Activated CD8-positive, alpha-beta memory T cell treated with anti-CD3 and anti-CD28 coated beads, Interleukin-2, amount 50 U/mL, for 4 hours (primary cell): ENCODE measurements at places on chromosomes 16 and 17.

- no peak for DNase-seq
These were observed 163.3 kb upstream of the GSE1 start for GRCh38 chr16:85449885-85450245.

DNA sequence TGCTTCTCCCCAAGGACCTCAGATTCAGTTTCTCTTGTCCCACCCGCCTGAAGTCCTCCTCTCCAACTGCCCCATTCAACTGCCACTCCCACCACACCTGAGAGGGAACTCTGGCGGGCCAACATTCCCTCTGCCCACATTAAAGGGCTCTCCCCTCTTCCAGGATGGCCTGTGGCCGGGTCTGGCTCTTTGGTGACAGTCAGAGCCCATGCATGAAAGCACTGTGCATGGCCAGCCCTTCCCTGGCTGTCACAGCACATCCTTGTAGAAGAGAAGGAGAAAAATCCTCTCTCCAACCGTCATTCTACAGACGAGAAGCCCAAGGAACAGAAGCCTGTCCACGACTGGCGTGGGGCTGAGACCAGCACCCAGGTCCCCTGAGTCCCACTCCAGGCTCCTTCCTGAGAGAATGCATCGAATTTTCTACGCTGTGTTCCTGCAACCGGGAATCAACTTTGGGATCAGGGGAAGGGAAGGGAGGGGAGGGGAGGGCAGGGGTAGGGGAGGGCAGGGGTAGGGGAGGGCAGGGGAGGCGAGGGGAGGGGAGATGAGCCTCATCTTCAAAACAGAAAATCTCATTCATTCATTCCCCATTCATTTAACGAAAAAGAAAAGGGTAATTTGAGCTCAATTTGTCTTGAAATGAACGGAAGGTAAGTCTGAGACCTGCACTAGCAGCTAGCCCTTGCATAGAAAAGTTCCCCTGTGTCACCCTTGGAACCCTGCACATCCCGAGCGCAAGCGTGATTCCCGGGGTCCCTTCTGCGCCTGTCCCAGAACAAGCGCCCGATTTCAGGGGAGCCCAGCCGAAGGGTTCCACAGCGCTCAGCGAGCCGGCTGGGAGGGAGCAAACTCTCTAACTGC is at the start of gene ABCC12:
ABCC12 (minus strand) TSS at position 68 of the 864 bp plus-strand sequence. CDS start 9,569 bp downstream, outside the sequence.
- DNase-seq, result no peak

- DNase-seq, result no peak
These were observed 13.3 kb downstream of the CYBC1 start for GRCh38 chr17:82437325-82437668.

DNA sequence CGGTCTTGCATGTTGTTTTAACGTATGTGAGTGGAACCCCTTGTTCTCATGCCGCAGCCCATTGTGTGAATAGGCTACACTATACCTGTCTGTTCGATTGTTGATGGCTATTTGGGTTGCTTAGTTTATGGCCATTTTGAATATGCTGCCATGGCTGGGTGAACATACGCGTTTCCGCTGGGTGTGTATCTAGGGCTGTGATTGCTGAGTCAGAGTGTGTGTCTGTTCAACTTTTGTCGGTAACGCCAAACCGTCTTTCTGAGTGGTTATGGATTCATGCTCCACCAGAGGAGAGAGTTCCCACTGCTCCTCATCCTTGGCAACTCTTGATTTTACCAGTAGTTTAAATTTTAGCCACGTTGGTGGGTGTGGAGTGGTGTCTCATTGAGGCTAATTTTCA is 77.0 kb downstream of the METRNL start:
- no peak for DNase-seq

GRCh38 chr17:2175294-2175628 is 120.4 kb downstream of the HIC1 start:
- no peak for DNase-seq
